ENCODE measurements at places on chromosomes 2 and 18.
A peak's percentile ranks its signal among the peaks of the same experiment; 100 is the strongest.

DNA sequence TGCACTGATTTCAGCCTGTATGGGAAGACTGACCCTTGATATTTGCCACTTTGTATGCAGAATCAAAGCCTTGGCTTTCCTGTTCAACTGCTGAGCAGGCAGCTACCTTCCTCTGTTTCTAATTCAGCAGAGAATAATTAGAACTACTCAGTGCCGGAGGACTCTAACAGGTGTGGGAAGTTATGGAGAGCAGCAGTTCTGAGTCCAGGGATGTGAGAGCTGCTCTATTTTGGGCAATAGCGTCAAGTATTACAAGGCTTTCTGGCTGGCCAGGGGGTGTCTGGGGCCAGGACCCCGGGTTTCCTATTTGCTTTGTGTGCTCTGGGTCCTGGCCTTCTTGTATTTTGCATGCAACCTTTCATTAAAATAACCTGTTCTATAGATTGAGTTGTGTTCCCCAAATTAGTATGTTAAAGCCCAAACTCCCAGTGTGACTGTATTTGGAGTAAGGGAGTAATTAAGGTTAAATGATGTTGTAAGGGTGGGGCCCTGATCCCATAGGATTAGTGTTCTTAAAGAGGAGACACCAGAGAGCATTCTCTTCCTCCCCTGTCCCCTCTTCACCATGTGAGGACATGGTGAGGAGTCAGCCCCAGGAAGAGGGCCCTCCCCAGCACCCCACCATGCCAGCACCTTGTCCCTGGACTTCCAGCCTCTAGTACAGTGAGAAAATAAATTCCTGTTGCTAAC lies 5.6 kb upstream of the NTSR2 start:
- DNase-seq = no peak

GRCh38 chr2:149743842-149744448 lies 156.4 kb upstream of the MMADHC start:
- DNase-seq = peak; percentile 72

DNA sequence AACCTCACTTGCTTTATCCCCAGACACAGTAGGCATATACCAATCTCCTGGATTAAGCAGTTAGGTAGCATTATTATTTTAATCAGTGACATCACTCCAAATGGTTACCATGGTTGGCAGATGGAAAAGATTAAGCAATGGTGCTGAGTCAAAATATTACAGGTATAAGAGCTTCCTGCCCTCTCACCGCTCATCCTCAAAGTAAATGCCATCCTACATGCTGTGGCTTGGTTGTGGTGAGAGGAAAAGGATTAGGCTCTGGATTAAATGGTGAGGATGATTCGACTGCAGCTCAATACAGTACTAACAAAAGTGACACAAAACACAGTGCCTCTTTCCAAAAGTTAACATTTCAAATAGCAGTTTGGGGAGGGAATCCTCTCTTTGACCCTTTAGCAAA lies 108.9 kb upstream of the ACAA2 start:
- DNase-seq = no peak

GRCh38 chr2:42809819-42810120 lies 17.4 kb upstream of the HAAO start:
- DNase-seq = no peak

DNA sequence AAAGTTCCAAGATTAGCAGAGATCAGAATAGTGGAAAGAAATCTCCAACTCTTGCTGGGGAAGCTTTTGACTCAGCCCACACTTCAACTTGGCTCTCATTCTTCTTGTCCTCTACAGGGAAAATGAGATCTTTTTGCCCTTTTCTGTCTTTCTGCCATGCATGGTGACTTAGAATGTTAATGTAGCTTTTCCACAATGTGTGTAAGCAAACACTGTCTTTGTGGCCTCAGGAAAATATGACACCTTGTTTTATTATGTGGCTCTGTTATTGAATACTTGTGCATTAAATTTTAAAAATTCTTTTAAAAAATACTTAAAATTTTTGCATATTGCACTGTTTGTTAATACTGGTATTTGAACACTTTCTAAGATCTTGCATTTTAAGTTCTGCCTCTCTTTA lies 65.4 kb upstream of the WDR75 start:
- DNase-seq = no peak

DNA sequence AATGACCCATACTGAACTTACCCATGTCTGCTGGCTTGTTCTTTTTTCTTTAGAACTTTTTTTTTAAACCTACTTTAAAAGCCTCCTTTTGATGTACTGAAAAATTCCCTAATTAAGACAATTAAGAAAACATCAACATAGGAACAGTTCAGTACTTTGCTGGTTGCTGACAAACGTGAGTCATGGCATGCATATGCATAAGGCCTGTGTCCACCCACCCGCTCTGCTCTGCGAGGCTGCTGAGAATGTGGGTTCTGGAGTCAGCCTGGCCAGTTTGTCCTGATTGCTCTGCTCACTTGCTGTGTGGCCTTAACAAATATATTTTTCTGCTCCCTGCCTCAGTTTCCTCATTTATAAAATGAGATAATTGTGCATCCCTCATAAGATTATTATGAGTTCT lies 27.3 kb downstream of the LAMA3 start:
- no peak for DNase-seq

DNA sequence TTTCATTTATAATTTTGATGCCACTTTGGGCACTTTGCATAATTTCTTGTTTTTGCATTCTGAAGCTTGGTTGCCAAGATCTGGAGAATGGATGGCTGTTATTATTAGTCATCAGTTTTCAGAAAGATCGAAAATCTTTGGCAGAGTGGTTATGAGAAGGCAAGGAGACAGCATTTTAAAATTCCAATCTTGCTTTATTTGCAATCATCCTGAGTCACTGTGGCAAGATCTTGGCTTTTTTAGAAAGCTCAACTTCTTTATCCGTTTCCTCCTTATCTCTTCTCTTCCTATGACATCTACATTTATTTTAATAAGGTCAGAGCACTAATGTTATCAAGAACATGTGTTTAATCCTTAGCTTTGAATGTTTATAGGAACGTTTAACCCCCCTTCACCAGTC lies 31.1 kb upstream of the EIF2AK3 start:
- no peak for DNase-seq

DNA sequence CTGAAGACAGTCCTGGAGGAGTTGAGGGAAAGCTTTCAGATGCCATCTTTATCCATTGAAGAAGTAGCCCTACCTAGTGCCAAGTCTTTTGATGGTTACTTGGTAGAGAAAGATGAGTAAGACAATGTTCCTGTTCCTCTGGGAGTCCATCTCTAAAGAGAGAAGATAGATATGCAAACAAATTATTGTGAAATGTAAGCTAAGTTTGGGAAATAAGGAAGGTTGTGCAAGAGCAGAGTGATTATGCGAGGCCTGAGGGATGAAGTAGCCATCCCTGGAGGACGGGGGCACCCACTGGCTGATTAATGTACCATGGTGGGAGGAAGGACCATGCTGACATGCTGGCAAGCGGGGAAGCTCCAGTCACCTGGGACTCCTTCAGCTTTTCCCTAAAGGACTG lies 994 bp upstream of the DTNA start:
- DNase-seq = no peak

GRCh38 chr2:156883804-156884203 lies 373.7 kb upstream of the GALNT5 start:
- DNase-seq = peak; percentile 43

Data from NCI-H2171 treated with DMSO at 0.1 percent for 48 hours (cell line).